ENCODE measurements at places on chromosomes 7 and 10.
A peak's percentile ranks its signal among the peaks of the same experiment; 100 is the strongest.

GRCh38 chr7:97595439-97595838 is 136.4 kb upstream of the TAC1 start:
- no peak for DNase-seq

DNA sequence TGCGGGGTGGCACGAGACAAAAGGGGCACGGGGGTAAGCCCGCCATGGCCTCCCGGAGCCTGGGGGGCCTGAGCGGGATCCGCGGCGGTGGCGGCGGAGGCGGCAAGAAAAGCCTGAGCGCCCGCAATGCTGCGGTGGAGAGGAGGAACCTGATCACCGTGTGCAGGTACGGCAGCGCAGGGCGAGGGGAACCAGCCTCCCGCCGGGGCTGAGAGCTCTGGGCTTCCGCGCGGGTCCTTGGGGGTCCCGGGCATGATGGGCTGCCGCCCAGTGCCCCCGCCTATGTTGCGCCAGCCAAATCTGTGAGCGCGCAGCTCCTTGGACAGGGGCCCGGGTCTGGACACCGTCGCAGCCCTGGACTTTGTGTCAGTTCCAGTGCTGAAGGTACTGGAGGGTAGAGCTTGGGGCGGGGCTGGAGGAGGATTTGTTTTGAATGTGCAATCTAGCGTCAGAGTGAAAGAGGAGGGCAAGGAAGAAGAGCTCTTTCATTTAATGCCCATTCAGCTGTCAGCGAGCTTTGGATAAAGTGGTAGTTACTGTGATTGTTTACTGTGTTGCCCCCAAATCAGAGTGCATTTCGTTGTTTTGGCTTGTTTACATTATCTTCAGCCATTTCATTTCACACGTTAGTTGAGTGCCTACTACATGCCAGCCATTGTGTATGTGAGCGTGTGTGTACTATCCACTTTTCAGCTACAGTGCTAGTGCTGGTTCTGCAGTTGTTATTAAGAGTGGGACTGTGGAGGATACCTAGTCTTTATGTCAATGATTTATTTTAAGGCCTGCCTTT is 777 bp downstream of the RUNDC3B start:
- peak; percentile 10 for DNase-seq

GRCh38 chr7:149156898-149157297 is 9.6 kb downstream of the ZNF398 start:
- no peak for DNase-seq

DNA sequence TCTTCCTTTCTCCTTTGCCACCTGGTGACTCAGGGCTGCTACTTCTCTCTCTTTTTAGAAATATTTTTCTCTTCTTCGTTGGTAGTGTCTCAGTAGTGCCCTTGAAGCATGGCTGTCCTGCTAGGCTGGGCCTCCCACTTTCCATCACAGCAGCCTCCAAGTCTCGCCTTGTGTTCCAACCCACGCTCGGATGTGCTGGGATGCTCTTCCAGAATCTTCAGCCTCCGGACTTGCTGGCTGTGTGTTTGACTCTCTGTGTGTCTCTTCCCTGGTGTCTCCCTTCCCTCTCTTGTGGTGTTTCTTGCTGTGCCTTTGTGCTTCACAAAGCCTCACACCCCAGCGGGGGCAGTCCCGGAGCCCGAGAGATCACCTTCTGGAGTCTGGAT is 100.5 kb downstream of the INPP5A start:
- no peak for DNase-seq

GRCh38 chr10:110872984-110873923 is 1.5 kb downstream of the PDCD4 start:
- DNase-seq: no peak

DNA sequence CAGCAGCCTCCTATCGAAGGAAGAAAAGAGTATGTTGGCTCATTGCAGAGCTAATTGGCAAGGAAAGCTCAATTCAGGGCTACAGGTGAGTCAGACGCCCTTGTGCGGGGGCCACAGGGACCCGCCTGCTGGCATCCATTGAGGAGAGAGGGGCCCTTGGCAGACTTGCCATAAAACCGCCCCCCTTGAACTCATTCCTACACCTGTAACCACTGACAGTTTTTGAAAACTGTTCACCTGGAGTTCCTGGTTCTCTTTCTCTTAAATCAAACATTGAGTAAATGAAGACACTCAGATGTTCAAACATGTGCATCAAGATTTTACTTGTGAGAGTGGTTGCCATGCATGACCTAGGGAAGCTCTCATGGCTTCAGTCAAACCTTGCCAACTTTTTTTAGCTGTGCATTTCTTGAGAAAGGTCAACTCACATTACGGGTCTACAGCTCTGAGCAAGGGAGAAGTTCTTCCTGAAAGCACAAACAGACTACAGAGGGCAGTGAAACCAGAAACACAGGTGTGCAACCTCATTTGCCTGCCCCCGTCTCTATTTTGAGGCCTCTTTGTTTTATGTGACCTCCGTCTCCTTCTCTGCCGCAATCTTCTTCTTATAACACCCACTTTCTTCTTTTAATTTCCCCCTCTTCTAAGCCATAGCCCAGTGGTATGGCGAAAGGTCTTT is 87.8 kb downstream of the TBXAS1 start:
- no peak for DNase-seq

DNA sequence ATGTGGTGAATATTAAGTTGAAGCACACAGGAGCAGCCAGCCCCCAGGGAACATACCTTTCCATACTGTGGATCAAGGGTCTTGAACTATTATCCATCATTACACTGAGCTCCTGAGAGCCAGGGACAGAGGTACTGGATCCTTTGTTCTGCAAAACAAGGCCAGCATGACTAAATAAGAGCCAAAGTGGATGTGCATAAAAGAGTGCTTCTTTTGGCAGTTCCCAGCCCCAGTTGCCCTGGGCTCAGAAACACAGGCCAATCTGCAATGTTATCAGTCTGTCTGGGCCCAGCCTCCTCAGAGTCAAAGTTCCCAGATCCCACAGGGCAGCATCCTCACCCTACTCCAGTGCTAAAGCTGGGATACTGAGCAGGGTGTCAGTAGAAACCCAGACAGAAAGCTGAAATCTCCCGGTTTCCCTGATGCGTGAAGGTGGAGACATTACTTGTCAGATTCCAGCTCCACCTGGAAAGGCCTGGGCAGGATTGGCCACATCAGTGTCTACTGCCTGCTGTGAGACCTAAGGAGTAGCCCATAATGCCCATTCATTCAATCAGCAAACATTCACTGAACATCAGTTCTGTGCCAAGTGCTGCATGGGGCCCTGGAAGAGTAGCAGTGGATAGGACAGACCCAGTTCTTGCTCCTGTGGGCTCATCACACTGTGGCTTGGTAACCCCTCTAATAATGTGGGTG is 342.7 kb downstream of the CXCL12 start:
- no peak for DNase-seq

DNA sequence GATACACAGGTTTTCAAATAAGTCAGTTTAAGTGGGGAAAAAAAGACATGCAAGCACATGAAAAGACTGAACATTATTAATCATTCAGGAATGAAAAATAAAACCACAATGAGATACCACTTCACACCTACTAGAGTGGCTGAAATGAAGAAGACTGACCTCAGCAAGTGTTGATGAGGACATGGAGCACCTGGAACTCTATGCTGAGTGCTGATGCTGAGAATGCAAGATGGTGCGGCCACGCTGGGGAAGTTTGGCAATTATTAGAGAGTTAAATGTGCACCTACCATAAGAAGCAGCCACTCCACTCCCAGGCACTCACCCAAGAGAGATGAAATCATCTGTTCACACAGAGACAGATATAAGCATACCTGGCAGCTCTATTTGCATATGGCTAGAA is 32.9 kb upstream of the ELFN1 start:
- no peak for DNase-seq

GRCh38 chr10:79358811-79359210 is 11.5 kb downstream of the PPIF start:
- DNase-seq: no peak

DNA sequence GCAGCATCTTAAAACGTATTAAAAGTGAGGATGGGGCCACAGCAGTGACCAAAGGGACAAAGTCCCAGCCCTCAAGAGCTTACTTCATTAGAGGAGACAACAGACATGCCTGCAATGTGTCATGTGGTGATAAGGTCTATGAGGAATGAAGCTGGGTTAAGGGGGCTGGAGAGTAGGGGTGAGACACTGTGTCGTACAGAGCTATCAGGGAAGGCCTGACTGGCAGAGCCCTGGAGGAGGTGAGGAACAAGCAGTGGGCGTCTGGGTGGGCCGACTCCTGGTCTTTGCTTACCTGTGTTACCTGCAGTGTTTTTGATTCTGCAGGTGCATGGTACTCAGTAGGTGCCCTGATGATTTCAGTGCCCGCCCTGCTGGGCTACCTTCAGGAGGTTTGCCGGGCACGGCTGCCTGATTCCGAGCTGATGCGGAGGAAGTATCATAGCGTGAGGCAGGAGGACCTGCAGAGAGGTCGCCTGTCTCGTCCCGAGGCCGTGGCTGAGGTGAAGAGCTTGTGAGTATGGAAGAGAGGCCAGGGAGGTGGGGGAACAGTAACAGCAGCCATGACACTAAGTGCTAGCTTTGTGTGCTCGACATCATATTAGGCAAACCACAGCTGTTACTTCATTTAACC is 7.6 kb downstream of the ZFYVE27 start:
- DNase-seq: no peak

- DNase-seq: no peak
Observed at GRCh38 chr7:87113077-87113476, 39.2 kb upstream of the DMTF1 start.

- no peak for DNase-seq
Observed at GRCh38 chr7:26379711-26380110, 88.0 kb downstream of the SNX10 start.

DNA sequence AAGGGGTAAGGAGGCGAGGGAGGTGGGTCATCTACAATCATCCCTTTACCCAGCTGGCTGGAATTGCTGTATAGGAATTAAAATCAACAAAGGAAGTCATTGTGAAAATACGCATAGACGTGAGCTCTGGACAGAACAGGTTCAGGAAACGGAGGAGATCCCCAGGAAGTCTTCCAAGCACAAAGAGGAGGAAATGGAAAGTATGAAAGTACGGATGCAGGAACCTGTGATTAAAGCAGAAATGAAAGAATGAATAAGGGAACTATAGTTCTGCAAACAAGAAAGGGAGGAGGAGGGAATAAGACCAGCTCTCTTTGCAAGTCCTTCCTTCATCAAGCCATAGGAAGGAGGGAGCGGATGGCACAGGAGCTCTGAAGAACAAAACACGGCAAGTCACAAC is 61.8 kb downstream of the PYROXD2 start:
- DNase-seq: no peak

DNA sequence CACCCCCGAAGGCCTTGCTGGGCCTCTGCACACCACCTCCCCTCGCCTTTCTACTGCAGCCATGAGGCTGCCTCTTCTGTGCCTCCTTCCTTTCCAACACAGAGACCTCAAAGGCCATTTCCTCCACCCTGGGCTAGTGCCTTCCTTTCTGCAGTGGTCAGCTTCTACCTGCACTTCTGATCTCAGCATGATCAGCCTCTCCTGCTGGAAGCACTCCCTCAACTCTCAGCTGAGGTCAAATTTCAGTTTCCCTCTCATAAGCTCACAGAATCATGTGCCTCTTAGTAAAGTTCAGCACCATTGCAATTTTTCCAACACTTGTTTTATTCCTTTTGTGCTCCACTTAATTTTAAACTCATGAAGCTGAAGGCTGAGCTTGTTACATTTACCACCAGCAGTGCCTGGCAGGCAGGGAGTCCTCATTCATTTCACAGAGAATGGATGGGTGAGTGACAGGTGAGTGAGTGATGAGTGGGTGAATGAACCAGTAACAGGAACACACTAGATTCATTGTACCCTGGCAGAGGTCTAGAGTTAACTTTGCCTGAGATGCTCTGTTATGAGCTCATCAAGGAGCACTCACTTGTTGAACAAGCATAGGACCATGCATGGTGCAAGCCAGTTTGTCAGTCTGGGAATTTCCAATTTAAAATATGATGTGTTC is 124.0 kb upstream of the PRSS58 start:
- DNase-seq: no peak

DNA sequence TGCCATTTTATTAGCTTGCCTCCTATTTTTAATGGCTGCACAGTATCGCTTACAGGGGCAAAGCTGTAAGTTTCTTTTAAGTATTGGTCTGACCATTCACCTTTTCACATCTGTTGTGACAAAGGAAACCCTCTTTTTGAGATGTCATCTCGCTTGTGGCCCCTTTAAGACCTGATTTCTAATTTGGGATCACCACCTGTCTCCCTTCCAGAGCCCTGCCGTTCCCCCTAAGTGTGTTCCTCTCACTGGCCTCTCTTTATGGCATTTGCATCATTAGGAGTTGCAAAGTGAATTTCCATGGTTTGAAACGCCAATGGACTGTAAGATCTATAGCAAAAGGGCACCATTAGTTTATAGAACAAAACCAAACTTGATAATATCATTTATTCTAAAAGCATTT is 1.4 kb downstream of the EPDR1 start:
- no peak for DNase-seq

DNA sequence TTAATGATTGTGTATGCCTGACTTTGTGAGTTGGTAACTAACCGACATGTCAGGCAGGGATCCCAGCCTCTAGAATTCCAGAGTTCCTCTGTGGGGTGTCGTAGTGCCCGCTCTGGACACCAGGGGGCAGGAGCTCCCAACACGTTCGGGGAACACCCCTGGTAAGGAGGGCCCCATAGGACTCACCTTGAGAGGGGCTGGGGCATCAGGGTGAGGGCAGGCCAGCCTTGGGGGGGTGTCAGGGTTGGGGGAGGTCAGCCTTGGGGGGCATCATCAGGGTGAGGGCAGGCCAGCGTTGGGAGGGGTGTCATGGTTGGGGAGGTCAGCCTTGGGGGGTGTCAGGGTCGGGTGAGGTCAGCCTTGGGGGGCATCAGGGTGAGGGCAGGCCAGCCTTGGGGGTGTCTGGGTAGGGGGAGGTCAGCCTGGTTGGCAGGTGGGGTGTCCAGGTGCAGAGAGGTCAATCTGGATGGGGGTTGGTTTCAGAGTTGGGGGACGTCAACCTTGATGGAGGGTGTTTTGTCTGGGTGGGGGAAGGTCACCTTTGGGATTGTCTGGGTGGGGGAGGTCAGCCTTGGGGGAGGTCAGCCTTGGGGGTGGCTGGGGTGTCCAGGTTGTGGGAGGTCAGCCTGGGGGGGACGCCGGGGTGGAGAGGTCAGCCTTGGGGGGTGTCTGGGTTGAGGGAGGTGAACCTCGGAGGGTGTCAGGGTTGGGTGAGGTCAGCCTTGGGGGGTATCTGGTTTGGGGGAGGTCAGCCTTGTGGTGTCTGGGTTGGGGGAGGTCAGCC is 45.6 kb upstream of the SUN1 start:
- DNase-seq: no peak

DNA sequence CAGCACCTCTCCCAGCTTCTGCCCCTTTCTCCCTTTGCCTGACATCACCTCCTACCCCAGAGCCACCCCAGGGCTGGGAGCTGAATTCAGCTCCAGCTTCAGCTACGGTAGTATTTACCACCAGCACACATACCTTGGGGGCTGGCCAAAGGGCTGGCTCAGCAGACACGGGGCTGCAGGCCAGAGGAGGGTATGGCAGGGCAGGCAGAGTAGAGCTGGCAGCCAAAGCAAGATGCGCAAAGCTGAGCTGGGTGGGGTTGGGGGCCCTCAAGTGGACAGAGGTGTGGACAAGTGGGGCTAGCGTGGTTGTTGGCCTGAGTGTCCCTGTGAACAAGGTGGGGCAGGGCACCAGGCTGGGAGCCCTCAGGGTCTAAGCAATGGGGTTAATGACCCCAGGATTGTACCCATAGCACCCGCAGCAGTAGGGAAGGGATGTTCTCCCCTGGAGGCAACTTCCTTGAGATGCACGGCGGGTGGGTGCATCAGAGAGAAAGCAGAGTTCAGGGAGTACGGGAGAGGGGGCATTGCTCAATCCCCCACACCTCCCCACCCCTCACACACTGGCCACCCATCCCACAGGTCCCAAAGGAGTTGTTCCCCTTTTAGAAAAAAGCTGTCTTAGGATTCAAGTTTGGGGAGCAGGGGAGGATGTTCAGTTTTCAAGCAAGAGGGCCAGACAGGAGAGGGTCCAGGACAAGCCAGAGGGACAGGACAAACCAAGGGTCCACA is 8.0 kb downstream of the VSIR start:
- no peak for DNase-seq
